ENCODE measurements at places on chromosomes 4 and X. TPM values are rescaled to one million over a fixed set of nuclear protein-coding genes. Genes with fewer than 3 reads are reported as not detected.

Gene BEX5
- total RNA-seq: 2.3 TPM

Gene COX7B2
- total RNA-seq: not detected

DNA sequence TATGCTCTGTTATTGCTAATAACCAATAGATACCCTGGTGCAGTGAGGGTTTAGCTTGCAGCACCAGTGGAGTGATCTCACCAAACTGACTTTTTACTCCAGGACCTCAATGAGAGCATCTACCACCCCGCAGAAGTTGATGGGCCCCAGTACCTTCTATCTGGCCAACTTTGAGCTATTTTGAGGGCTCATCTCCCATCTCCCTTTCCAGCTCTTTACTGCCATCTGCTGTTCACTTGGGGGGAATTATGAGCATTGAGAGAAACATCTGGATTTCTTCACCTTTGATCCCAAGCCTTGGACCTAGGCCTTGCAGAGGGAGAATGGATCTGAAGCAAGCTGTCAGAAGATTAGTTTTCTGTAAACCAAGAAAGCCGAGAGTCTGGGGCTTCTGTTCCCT is 143.6 kb downstream of the TMEM164 start:
- no peak for DNase-seq

- DNase-seq: no peak
Observed at GRCh38 chr4:10872833-10873517, 188.4 kb upstream of the CLNK start.

- no peak for DNase-seq
Observed at GRCh38 chr4:138104284-138104680, 137.9 kb downstream of the SLC7A11 start.

GRCh38 chr4:94127707-94128328 is 79.8 kb upstream of the SMARCAD1 start:
- DNase-seq: no peak

DNA sequence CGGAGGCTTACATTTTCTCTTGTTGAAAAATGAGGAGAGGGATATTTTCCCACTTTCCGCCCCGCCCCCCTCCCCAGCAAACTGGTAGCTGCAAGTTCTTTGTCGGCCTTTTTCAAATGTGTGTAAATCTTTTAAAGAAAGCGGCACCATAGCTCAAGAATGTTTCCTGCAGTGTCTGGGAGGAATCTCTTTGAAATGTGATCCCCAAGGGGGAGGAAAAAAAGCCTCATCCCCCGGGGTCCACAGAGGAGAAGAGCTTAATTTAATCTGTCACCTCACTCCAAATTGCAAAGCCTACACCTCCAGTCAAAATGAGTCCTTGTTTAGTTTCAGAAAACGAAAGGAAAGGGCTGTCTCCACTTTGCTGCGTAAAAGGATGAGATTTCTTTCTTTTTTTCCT is 34.8 kb downstream of the ASMT start:
- no peak for DNase-seq

GRCh38 chr4:60500810-60501209 is 699.3 kb upstream of the ADGRL3 start:
- DNase-seq: no peak

Data from sigmoid colon (tissue), 7 donors.